ENCODE measurements at places on chromosomes 5 and 9.

- DNase-seq, result no peak
These were observed 41.4 kb downstream of the CPLANE1 start for GRCh38 chr5:37207802-37208201.

DNA sequence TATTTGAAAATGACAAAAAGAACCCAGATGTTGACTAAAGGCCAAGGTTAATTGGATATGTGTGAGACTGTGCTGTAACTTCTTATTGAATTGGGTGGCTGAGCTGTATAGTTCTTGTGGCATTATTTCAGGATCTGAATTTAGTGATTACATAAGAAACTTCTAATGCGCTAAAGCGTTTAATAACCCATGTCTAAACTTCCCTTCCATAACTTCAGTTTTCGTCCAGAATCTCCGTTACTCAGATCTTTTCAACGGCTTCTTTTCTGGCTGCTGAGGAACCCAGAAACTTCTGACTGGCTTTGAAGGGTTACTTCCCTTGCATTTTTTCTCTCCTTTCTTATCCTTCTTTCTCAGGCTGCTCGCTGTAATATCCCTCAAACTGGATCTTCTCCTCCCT is 28.1 kb upstream of the C9orf72 start:
- DNase-seq, result no peak

DNA sequence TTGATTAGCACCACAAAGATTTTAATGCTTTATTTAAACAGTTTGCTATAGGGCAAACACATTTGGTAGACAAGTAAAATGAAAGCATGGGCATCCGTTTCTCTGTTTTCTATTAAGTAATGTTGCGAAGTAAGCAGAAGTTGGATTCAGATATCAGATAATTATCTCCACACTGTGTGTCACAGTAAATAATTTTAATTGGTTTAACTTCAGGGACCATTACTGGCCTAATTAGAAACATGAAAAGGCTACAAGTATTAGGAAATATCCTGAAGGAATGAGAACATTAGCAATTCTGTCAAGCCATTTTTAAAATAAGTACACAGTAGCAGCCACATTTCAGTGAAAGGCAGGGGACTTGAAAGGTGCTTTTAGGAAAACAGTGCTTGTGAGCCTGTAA is 975.4 kb downstream of the NR2F1-AS1 start:
- DNase-seq, result no peak

- DNase-seq, result no peak
These were observed 15.4 kb upstream of the SUSD3 start for GRCh38 chr9:93043122-93043521.

- no peak for DNase-seq
These were observed 306.8 kb downstream of the SEMA5A start for GRCh38 chr5:9239071-9239470.

GRCh38 chr5:142824391-142824790 is 54.2 kb downstream of the ARHGAP26 start:
- DNase-seq, result no peak

DNA sequence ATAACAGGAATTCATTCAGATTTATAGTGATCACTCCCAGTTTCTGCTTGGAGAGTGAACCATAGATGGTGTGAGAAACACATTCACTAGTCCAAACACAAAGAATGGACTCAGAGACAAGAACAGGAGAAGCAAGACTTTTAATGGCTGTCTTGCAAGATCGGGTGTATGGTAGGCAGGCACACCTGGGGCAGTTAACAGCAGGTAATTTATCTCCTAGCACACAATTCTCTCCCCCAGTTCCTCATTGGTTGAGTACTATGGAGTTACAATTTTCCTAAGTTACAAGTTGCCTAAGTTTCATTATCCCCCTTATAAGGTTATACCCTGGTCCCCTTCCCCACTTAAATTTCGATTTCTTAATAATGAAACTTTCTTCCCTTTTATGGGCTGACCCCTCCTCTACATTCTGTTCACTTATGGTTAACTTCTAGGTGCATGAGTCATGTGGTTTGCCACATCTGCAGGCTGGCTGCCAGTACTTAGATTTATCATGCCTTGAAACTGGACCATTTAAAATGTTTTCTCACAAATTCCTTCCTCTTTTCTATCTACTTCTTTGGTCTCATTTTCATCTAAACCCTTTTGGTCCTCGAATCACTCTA is 623.3 kb downstream of the HINT1 start:
- no peak for DNase-seq

DNA sequence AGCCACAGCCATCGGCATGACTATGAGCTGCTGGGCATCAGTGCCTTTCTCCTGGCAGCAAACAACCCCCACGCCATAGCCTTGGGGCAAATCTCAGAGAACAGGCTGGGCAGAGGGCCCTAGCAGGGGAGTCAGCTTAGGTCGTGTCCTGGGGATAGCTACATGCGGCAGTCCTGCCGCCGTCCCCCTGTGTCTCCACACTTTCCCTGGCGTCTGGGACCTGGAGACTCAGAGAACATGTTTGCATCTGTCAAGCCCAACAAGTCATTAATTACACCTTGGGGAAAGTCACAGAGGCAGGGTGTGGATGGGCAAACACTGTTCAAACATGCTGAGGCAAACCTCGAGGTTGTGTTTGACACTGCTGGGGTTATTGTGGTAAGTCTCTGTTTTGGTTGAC is 123.6 kb downstream of the C5orf15 start:
- no peak for DNase-seq

GRCh38 chr9:32801530-32801929 is 18.2 kb downstream of the TMEM215 start:
- no peak for DNase-seq

Data from NCI-H2081 treated with DMSO at 0.1 percent for 48 hours (cell line).